HAP-1 (cell line): ENCODE measurements at places on chromosomes 1 and 21.
A peak's percentile ranks its signal among the peaks of the same experiment; 100 is the strongest.

DNA sequence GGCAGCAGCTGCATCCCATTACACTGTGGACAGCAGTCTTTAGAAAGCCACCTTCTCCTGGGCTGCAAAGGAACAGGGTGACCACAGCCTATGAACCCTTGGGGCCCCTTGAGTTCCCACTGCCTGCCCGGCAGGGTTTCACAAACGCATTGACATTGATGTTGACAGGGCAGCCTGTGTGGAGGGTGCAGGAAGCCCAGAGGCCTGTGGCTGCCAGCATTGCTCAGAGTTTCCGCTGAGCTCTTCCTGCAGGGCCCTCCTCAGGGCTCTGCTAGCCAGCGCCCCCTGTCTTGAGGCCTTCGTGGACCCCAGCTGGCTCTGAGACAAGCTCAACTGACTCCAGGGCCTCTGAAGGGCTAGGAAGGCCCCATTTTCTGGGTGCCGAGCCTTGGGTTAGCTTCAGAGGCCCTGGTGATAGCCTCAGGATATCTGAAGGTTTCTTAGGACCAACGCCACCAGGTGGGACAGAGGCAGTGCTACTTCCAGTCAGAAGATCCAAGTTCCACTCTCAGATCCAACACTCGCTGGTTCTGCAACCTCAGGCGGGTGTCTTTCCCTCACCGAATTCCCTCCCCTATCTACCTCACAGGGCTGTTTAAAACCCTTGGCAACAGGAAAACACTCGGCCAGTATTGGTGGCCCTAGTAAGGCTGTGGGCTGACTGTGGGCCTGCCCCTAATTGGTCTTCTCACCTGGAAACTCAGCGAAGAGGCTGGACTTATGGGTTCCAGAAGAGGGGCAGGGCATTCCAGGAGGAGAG lies 27.2 kb upstream of the EPS8L3 start:
- no peak for DNase-seq

- DNase-seq = no peak
Measured at GRCh38 chr1:55898181-55898580, 681.2 kb downstream of the PLPP3 start.

- no peak for DNase-seq
Measured at GRCh38 chr1:231166398-231166797, 4.5 kb downstream of the TRIM67 start.

DNA sequence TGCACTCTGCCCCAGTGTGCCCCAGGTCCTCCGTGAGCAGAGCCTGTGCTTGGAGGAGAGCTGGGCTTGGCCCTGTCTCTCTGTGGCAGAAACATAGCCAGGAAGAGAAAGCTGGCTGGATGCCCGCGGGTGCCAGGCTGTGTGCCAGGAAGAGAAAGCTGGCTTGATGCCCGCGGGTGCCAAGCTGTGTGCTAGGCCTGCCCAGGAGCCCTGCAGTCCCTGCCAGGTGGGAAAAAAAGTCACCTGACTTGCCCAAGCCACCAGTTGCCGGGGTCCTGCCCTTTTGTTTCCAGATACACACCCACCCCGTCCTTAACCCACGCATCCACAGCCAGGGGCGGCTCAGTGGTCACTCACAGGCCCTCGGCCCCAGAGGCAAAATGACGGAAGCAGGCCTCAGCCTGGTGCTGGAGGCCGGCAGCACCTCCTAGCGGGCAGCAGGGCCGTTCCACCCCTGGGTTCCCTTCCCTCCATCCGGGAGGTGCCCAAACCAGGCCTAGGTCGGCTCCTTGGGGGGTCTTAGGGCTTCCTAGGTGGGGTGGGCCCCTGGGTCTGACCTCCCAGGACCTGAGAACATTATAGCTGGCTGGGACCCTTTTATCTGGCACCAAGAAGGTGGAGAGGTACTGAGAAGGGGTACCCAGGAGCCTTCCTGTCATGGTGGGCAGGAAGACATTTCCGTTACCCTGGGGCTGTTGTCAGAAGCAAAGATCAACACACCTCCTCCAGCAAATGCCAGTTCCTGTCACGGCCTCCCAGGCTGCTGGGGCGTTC lies 9.1 kb downstream of the ITGB2 start:
- no peak for DNase-seq

DNA sequence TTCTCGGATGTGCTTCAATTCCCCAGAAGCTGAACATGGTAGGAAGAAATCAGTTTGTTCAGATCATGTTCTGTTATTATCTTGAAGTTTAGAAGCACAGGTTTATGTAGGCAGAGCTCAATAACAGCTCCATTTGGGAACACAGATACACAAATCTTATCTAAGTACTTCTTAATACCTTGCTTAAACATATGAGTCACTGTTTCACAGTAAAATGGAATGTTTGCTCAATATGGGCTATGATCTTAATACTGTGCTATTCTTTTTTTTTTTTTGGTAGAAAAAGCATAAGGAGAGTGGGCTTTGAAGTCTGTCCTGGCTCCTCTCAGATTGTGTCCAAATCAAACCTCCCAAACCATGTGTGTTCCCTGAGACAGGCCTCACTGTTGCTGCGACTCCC lies 13.4 kb downstream of the PROK1 start:
- no peak for DNase-seq

- no peak for DNase-seq
Measured at GRCh38 chr1:233497679-233498078, 116.2 kb upstream of the KCNK1 start.

- DNase-seq = no peak
Measured at GRCh38 chr1:227929751-227930472, 17.8 kb downstream of the WNT9A start.

DNA sequence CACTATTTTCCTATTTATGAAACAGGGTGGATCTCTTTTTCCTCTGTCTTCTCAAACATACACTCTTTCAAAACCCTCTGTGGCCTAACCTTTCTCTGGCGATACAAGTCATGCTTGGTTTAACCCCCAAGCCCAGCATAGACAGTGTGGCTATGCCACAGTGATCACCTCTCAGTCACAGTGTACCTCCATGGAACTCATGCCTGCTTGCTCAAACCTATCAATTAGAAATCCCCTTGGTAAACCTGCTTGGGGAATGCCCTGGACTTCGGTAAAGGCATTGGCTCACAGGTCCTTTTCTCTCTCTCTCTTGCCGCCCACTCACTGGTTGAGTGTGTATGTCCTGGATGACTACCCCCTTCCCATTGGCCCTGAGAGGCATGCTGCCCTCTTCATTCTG lies 147.5 kb downstream of the CYYR1 start:
- no peak for DNase-seq

- DNase-seq = peak; percentile 21
Measured at GRCh38 chr1:108646648-108647269, 14.1 kb downstream of the HENMT1 start.
